ENCODE measurements at places on chromosomes 7 and 10. TPM values are rescaled to one million over a fixed set of nuclear protein-coding genes. Genes with fewer than 3 reads are reported as not detected.

GJD4 gene
- total RNA-seq, result not detected

SCIN gene
- total RNA-seq, result not detected

APBB1IP gene
- total RNA-seq, result not detected

GPRIN2 gene
- 0.58 TPM for total RNA-seq

TSPAN12 gene
- 1.1 TPM for total RNA-seq

CTAGE8 gene
- total RNA-seq, result 5.1 TPM

ERVW-1 gene
- not detected for total RNA-seq

NUTM2A gene
- total RNA-seq, result 1.3 TPM

ARHGEF35 gene
- 13.7 TPM for total RNA-seq

AZGP1 gene
- total RNA-seq, result 0.71 TPM

STMP1 gene
- total RNA-seq, result 29.1 TPM

GLI3 gene
- total RNA-seq, result 8.3 TPM

PAPOLB gene
- not detected for total RNA-seq

GRCh38 chr7:26543340-26543739 is 251.7 kb downstream of the SNX10 start:
- no peak for DNase-seq

DNA sequence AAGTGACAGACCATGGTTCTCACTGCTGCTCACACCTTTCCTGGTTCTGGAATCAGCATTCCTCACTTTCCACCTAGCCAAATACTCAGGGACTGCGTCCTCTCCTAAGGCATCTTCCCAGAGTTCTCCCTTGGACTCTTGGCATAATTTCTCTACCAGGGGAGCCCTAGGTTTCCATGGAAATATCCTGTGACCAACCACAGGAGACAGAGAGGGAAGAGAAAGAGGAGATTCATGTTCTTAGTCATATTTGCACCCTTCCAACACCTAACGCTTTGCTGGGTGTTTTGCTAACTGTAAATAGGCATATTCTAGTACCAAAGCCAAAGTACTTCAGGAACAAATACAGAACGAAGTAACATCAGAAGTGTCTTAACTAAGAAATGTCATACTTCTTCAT is 28.6 kb downstream of the DENND11 start:
- no peak for DNase-seq

GRCh38 chr10:65500716-65501115 is 1425.1 kb upstream of the LRRTM3 start:
- no peak for DNase-seq

- DNase-seq, result no peak
These were observed 10.6 kb upstream of the DNMBP start for GRCh38 chr10:100020142-100020885.

- DNase-seq, result no peak
These were observed 634 bp downstream of the HECW1 start for GRCh38 chr7:43112941-43113621.

DNA sequence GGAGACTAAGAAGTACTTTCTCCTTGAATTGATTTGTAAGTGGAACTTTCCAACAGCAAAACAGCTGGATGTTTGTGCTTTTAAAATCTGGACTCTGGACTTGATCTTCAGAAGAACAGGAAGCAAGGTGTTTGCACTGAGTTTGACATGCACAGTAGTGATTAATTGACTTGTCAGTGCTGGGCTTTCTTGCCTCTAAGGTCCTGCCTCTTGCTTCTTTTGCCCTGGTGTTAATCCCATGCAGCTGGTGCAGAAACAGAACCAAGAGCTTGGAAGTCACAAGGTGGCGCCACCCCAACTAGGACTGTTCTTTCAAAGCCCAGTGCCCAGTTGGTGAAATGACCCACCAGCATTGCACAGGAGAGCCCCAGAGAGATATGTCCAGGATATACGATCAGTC is 66.8 kb upstream of the SEPHS1 start:
- DNase-seq, result peak; percentile 12

DNA sequence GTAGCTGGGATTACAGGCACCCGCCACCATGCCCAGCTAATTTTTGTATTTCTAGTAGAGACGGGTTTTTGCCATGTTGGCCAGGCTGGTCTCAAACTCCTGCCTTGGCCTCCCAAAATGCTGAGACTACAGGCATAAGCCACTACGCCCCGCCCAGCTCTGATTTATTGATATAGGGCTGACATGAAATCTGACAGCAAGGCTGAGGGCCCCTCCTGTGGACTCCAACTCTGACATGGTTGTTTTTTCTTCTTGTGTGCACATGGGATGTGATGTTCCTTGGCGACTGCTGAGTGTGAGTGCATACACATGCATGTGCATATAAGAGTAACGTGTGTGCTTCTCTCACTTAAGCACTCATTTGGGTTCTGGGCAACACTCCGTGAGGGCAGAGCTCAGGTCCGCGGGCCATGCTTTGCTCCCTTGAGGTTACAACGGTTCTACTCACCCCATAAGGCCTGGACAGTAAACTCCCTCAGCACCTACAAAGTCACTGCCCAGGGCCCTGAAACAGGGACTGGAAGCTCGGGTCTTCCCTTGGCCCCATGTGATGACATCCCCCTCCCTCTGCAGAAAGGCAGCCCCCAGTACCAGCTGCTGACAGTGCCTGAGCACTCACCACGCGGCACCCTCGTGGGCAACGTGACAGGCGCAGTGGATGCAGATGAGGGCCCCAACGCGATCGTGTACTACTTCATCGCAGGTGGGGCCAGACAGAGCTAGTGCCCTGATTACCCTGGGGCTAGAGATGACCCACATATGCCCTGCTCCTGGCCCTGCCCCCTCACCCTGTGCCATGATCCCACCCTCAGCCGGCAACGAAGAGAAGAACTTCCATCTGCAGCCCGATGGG is 33.6 kb upstream of the VSIR start:
- DNase-seq, result no peak

DNA sequence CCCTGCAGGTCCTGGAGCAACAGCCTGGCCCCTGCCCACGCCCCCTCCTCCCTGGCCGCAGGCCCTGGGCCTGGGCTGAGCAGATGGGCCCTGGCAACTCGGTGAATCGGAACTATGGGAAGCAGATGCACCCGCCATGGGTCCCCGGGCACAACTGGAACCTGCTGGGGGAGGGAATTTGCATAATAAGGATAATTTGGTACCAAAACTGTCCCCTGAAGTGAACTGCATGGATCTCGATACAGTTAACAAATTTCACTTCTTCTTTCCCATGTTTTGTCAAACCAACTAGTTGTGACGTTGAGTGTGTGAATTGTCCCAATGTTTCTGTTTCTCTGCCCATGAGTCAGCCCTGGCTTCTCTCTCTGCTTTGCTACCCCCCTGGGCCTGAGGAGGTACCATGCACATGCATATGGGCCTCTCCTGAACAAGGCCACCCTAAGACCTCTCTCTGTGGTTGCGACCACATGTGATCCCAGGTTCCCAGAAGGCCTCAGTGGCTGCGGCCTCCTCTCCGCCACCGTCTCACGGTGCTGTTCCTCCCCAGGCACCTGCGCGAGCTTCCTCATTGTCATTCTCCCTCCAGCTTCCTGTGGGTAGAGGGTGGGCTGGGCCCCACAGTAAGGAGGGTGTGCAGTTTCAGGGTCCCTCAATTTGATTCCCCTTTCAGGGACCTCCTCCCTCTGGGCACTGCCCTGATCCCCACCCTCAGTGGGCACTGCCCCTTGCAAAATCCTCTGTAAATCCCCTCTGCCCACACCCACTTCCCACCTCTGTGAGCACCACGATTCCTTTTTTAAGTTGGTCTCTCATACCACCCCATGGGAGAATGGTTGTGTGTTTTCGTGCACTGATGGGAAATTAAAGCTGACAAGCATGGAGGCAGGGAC is 40.0 kb downstream of the FIGNL1 start:
- no peak for DNase-seq

GRCh38 chr7:105013816-105014692 is at the start of gene KMT2E:
TSS of gene KMT2E (plus strand) at chr7:105014205. CDS start at chr7:105040953, 26,748 bp downstream.
- DNase-seq, result no peak

- DNase-seq, result no peak
These were observed 156.2 kb upstream of the LAMB4 start for GRCh38 chr7:108286290-108286904.

- peak; percentile 70 for DNase-seq
These were observed 50.9 kb downstream of the CCDC3 start for GRCh38 chr10:12950583-12951128.

DNA sequence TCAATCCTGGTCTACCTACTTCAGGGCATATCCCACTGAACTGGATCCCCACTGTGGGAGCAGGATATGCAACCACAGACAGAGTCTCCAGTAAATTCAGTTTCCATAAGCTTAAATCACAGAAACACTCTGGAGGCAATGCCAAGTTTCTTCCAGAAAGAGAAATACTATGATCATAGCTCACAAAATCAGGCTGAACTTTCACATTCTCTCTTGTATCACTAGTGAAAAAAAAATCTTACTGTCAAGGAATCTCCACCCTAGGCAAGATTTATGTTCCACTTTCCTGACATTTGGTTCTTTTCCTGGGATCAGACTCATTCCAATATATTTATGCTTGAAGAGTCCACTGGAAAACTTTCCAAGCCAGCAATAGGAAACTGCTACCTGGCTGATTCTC is 749.0 kb downstream of the SUGCT start:
- DNase-seq, result no peak

- DNase-seq, result peak; percentile 15
These were observed 36.8 kb downstream of the MARCHF5 start for GRCh38 chr10:92327445-92328433.

- no peak for DNase-seq
These were observed 3.1 kb downstream of the GPER1 start for GRCh38 chr7:1090686-1091643.
